ENCODE measurements at places on chromosomes 5 and 9. TPM values are rescaled to one million over a fixed set of nuclear protein-coding genes. Genes with fewer than 3 reads are reported as not detected.

GRCh38 chr5:142700566-142700965, 14.7 kb upstream of the FGF1 start:
- no peaks in the 10 kb centered on the region for H3K4me1 ChIP-seq
- no peak overlapping the region for H3K4me3 ChIP-seq
- H3K36me3 ChIP-seq, result no peaks in the 10 kb centered on the region
- H3K27ac ChIP-seq, result no peak overlapping the region
- H3K27me3 ChIP-seq, result no peaks in the 10 kb centered on the region
- DNase-seq, result no peak

- no peaks in the 10 kb centered on the region for H3K27me3 ChIP-seq
- no peaks in the 10 kb centered on the region for H3K4me1 ChIP-seq
- no peak for DNase-seq
- no peak overlapping the region for H3K4me3 ChIP-seq
- no peaks in the 10 kb centered on the region for H3K36me3 ChIP-seq
- H3K27ac ChIP-seq, result no peak overlapping the region
These were observed 29.4 kb downstream of the ANKRD34B start for GRCh38 chr5:80540691-80541090.

Gene SYK
- total RNA-seq, result 0.76 TPM

- no peak overlapping the region for H3K4me3 ChIP-seq
- H3K27me3 ChIP-seq, result no peaks in the 10 kb centered on the region
- no peak overlapping the region for H3K27ac ChIP-seq
- H3K4me1 ChIP-seq, result no peaks in the 10 kb centered on the region
- DNase-seq, result no peak
These were observed 89.7 kb upstream of the EQTN start for GRCh38 chr9:27386571-27387091.

- no peaks in the 10 kb centered on the region for H3K4me1 ChIP-seq
- H3K36me3 ChIP-seq, result no peaks in the 10 kb centered on the region
- no peaks in the 10 kb centered on the region for H3K27me3 ChIP-seq
- H3K27ac ChIP-seq, result no peak overlapping the region
These were observed 24.8 kb downstream of the ADCY2 start for GRCh38 chr5:7420510-7421280.

Gene SLC6A3
- total RNA-seq, result not detected

DNA sequence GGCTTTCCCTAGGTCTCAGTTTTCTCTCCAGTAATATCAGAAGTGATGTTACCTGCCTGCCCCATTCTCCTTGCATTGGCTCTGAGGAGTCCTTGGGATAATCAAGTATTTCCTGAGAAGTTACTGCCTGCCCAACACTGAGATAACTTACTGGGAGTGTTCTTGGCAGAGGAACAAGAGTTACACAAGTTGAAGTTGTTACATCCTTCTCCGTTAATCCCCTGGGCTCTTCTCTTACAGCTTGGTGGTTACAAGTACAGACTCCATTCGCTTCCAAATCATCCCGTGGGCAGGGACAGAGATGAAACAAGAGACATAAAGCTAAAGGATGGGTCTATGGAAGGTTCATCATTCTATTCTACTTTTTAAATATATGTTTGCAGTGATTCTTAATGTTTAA, 74.1 kb upstream of the SAP30L start:
- no peaks in the 10 kb centered on the region for H3K4me1 ChIP-seq
- no peaks in the 10 kb centered on the region for H3K27me3 ChIP-seq
- no peak for DNase-seq
- peaks cover 6% of the 10 kb centered on the region for H3K36me3 ChIP-seq

Gene GFRA3
- total RNA-seq, result not detected

DNA sequence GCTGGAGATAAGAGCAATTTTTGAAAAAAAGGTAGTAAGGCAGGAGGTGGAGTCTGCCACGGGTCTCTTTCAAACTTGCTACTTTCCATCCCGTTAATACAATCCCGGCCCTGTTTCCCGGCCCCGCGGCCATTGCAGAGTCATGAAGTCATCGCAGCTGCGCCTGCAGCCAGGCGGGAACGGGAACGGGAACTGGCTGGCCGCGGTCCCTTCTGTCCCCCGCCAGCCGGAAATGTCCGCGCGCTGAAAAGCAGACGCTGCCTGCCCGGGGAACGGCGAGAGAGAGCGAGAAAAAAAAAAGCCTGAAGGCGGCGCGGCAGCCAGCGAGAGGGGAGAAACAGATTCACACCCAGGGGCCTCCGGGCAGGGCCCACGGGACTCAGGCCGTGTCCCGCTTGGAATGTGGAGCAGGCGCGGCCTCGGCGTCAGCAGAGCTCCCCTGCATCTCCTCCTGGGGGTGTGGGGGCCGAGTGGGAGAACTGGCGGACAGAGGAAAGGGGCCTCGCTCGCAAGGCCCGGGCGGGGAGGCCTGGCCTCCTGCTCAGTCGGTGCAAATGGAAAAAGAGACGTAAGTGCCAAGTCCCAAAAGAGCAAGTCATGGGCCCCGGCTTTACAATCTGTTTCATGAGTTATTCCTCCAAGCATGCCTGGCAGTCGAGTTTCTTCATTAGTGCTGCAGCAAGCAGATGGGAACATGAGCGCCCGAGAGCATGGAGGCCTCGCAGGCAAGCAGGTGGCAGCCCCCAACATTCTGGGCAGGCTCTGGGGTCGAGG, 201.2 kb upstream of the GAS1 start:
- H3K36me3 ChIP-seq, result no peaks in the 10 kb centered on the region
- H3K27me3 ChIP-seq, result no peaks in the 10 kb centered on the region
- H3K27ac ChIP-seq, result no peak overlapping the region
- DNase-seq, result no peak

Gene ANKRD20A1
- 1.6 TPM for total RNA-seq

DNA sequence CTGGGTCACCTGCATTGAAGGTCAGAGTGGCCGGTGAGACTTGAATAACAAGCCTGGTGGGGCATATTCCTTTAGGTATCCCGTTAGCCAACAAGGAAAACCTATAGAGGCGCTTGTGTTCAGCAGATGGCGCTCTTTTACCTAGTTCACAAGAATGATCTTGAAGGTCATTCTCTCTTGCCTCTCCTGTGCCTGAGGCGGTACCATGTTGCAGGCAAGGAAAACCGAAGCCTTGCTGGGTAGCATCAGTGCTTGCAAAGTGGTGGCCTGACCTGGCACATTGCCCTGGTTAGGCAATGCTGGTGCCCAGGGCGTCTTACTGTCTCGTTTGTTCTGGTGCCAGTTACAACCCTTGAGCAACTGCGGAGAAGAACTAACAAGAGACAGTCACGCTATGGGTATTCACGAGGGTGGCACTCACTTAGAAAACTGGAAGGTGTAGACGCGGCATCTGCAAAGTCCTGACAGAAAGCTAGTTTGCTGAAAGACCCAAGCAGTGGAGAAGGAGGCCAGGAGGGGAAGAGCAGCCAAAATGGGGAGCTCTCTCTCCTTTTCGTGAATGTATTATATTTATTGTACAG, 56.7 kb downstream of the AOPEP start:
- no peaks in the 10 kb centered on the region for H3K36me3 ChIP-seq
- peaks cover 4% of the 10 kb centered on the region for H3K4me1 ChIP-seq
- no peak overlapping the region for H3K27ac ChIP-seq
- peak; percentile 27 for DNase-seq

DNA sequence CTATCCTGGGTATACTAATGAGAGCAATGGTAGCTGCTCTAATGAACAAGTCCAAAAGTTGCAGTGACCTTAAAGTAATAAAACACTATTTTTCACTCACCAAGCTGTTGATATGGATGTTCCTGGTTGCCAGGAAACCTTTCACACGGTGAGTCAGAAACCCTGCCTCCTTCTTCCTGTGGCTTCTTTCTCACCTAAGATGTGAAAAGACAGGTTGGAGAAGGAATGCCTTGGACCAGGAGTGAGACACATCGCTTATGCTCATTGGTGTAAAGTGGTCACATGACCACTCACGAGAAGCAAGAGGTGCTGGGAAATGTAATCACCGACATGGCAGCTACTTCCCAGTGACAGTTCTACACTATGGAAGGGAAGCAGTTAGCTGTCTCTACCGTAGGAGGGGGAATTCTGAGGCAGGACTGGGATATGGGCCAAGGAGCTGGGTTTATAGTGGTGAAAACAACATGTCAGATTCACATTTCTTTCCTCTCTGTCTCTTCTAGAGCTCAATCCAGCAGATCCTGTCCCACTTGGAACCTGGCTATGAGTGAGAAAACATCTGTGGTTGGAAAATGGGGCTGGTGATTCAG, 320.4 kb upstream of the KLF4 start:
- no peaks in the 10 kb centered on the region for H3K27me3 ChIP-seq
- H3K27ac ChIP-seq, result no peak overlapping the region
- DNase-seq, result no peak
- H3K36me3 ChIP-seq, result no peaks in the 10 kb centered on the region
- no peaks in the 10 kb centered on the region for H3K4me1 ChIP-seq
- H3K4me3 ChIP-seq, result no peak overlapping the region

GRCh38 chr9:110142868-110143481, 65.0 kb downstream of the C9orf152 start:
- DNase-seq, result no peak
- peaks cover 24% of the 10 kb centered on the region for H3K4me1 ChIP-seq
- no peaks in the 10 kb centered on the region for H3K36me3 ChIP-seq
- no peak overlapping the region for H3K4me3 ChIP-seq

Gene MARCOL
- total RNA-seq, result not detected

DNA sequence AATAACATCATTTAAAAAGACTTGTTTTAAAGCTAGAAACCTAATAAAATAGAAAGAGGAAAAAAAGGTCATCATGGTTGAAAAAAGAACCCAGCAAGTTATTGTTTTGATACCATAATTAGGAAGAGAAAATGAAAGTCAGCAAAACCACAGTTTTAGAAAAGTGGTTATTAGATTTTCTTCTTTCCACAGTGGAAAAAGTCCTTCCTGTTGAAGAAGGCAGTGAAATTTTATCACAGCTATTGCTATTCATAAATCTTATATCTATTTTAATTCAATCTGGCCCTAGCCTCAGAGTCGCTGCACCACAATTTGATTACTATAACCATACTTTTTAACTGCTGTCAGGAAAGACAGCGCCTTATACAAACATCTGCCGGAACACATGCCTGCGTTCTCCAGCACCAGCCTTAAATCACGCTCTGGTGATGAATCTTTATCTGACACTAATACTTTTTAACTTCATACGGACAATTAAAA, 60.3 kb downstream of the MAPKAP1 start:
- H3K4me1 ChIP-seq, result peaks cover 47% of the 10 kb centered on the region
- H3K4me3 ChIP-seq, result no peak overlapping the region
- peak; percentile 5 for DNase-seq
- peak overlapping the region; percentile 44 for H3K27ac ChIP-seq
- H3K27me3 ChIP-seq, result no peaks in the 10 kb centered on the region

Gene PCDHA3
- not detected for total RNA-seq

Gene GPSM1
- total RNA-seq, result 7.6 TPM

Gene SLC44A1
- 15.2 TPM for total RNA-seq

GRCh38 chr5:175146733-175147132, 297.2 kb downstream of the DRD1 start:
- H3K27ac ChIP-seq, result no peak overlapping the region
- DNase-seq, result no peak
- H3K36me3 ChIP-seq, result no peaks in the 10 kb centered on the region
- no peaks in the 10 kb centered on the region for H3K4me1 ChIP-seq
- H3K27me3 ChIP-seq, result no peaks in the 10 kb centered on the region
- H3K4me3 ChIP-seq, result no peak overlapping the region

DNA sequence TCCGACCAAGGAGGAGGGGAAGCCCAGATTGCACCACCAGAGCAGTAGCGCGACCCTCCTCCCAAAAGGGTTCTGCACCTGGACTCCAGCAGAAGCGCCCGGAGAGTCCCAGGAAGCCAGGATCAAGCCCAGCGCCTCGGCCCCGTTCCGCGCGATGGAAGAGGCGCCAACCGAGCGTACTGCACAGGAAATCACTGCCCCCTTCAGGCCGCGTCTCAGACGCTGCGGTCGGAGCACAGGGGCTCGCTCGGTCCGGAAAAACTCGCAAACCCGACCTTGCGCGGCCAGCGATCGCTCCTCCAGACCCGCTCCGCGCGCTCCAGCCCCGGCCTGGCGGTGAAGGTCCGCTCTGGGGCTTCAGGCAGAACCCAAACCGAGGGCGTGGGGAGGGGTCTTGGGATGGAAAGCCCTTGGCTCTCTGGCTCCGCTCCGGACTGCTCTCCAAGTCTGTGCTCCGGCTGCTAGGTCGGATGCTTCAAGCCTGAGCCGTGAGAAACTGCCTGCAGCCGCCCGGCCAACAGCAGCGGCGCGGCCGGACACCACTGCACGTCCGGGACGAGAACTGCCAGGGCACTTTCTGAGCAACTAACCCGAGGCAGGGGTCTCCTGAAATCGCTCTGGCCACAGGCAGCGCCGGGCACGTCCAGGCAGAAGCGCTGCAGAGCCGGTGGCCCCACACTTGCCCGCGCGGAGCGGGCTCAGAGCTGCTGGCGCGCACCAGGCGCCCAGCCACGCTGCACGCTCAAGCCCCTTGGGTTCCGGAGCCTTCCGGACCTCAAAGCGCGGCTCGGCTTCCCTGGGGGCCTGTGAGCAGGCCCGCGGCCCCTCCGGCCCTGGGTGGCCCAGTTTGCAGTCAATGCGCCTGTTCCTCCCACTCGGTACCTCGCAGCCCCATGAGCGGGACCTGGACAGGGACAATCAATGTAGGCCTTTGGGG, 1.3 kb downstream of the GABBR2 start:
- no peaks in the 10 kb centered on the region for H3K4me1 ChIP-seq
- H3K27me3 ChIP-seq, result no peaks in the 10 kb centered on the region
- H3K27ac ChIP-seq, result no peak overlapping the region
- no peak for DNase-seq
- no peaks in the 10 kb centered on the region for H3K36me3 ChIP-seq

GRCh38 chr9:77511525-77511924, 136.6 kb downstream of the GNA14 start:
- no peaks in the 10 kb centered on the region for H3K36me3 ChIP-seq
- H3K27me3 ChIP-seq, result no peaks in the 10 kb centered on the region
- no peak for DNase-seq
- no peak overlapping the region for H3K27ac ChIP-seq
- no peak overlapping the region for H3K4me3 ChIP-seq

Gene SHC3
- total RNA-seq, result 0.06 TPM

- H3K36me3 ChIP-seq, result no peaks in the 10 kb centered on the region
- no peak for DNase-seq
- H3K27ac ChIP-seq, result no peak overlapping the region
- no peaks in the 10 kb centered on the region for H3K27me3 ChIP-seq
These were observed 20.3 kb upstream of the ARRDC3 start for GRCh38 chr5:91403438-91403837.

- H3K36me3 ChIP-seq, result peaks cover 3% of the 10 kb centered on the region
- DNase-seq, result no peak
- H3K27me3 ChIP-seq, result no peaks in the 10 kb centered on the region
- no peaks in the 10 kb centered on the region for H3K4me1 ChIP-seq
These were observed 20.8 kb upstream of the CKMT2 start for GRCh38 chr5:81212211-81212751.

Gene SOX30
- 0.14 TPM for total RNA-seq

DNA sequence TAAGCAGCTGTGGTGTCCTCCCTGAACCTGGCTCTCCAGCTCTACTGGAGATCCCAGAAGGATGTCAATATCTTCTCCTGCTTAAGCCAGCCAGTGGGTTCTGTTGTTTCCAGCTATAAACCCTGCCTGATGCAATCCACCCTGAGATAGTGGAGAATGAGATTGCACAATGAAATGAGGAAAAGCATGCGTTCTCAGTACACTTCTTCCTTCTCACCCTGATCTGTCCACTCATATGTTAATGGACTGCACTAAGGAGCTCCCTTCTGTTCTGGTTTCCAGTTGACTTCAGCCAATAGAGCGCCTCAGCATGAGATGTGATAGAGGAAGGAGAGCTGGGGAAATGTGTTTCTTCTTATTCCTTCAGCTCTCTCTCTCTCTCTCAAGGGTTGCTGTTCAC, 40.0 kb upstream of the CDH6 start:
- no peaks in the 10 kb centered on the region for H3K4me1 ChIP-seq
- H3K4me3 ChIP-seq, result no peak overlapping the region
- H3K36me3 ChIP-seq, result no peaks in the 10 kb centered on the region
- H3K27ac ChIP-seq, result no peak overlapping the region
- H3K27me3 ChIP-seq, result no peaks in the 10 kb centered on the region

Gene ORM2
- total RNA-seq, result not detected

Gene PAEP
- total RNA-seq, result not detected
